ENCODE measurements at places on chromosomes 1 and 21.

GRCh38 chr1:175154629-175155472 is 37.7 kb downstream of the KIAA0040 start:
- DNase-seq, result no peak

DNA sequence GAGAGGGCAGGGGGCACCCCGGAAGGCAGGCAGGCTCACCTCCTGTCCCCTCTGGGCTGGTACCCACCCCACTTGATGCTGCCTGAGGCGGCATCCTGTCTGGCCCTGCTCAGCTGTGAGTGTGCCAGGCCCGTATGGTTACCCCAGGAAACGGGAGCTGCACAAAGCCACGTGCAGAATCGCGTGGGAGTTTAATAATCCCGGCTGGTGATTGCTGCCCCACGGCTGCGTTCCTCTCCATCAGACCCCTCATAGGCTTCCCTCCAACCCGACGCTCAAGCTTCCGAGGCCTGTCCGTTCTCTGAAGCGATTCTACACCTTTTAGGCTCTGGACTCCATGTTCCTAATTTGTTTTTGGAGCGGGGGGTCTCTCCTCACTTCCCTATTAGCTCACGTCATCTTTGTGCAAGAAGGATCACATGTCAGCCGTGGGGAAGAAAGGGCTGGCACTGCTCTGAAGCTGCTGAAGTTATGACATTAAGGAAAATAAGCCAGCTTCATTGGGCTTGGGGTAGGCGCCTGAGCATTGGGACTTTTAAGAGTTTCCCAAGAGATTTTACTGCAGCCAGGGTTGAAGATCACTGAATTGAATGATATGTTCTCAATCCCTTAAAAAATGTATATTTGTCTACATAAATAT is 1.1 kb upstream of the B3GALT5 start:
- no peak for DNase-seq

DNA sequence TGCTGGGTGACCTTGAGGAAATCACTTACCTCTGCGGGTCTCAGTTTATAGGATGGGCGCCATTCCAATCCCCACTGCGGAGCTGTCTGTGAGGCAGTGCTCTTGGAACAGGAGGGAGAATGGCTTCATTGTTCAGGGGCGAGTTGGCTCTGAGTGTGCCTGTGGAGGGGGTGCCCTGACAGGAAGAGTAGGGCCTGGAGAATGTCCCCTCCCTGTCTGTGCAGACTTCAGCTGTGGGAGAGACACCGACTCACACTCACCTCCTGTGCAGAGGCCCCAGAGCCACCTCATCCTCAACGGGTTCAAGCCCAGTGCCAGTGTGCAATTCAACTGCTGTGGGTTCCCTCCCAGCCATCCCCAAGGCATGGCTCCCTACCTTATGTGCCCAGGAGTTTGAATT is 17.1 kb downstream of the ADORA1 start:
- no peak for DNase-seq

- no peak for DNase-seq
These were observed 86.5 kb upstream of the WARS2 start for GRCh38 chr1:119226913-119227312.

All from NCI-H2081 treated with DMSO at 0.1 percent for 48 hours (cell line).